ENCODE measurements at places on chromosomes 1 and 21. TPM values are rescaled to one million over a fixed set of nuclear protein-coding genes. Genes with fewer than 3 reads are reported as not detected.

GRCh38 chr21:20800106-20800505, 198.1 kb upstream of the NCAM2 start:
- no peak for DNase-seq

- DNase-seq, result no peak
Observed at GRCh38 chr1:50270926-50271325, 152.3 kb downstream of the DMRTA2 start.

- no peak for DNase-seq
Observed at GRCh38 chr1:23098463-23099170, 70.0 kb downstream of the LUZP1 start.

Gene DENND2C
- 6.5 TPM for total RNA-seq

DNA sequence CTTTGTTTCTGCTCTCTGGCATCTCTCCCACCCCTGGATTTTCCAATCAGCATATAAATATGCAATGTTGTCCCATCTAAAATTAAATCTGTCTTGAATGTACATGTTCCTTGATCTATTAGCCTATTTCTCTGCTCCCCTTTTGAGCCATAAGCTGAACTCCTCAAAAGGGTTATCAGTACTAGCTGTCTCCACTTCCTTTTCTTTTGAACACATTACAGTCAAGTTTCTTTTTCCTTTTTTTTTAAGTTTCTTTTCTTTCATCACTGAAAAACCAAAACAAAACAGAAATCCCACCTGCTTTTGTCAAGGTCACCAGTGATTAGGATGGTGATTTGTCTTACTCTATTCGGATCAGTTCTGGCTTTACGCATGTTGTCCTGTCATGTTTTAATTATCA, 29.3 kb downstream of the XCL2 start:
- no peak for DNase-seq

Gene NADK
- 85.0 TPM for total RNA-seq

DNA sequence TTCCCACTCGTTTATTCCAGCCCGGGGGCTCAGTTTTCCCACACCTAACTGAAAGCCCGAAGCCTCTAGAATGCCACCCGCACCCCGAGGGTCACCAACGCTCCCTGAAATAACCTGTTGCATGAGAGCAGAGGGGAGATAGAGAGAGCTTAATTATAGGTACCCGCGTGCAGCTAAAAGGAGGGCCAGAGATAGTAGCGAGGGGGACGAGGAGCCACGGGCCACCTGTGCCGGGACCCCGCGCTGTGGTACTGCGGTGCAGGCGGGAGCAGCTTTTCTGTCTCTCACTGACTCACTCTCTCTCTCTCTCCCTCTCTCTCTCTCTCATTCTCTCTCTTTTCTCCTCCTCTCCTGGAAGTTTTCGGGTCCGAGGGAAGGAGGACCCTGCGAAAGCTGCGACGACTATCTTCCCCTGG, 716 bp downstream of the OLIG2 start:
- no peak for DNase-seq

Gene RNF186
- total RNA-seq, result not detected

- no peak for DNase-seq
Observed at GRCh38 chr1:236282425-236282716, 613 bp upstream of the ERO1B start.

GRCh38 chr1:96488777-96489176, 232.8 kb upstream of the PTBP2 start:
- no peak for DNase-seq

- DNase-seq, result no peak
Observed at GRCh38 chr21:17388226-17388625, 124.6 kb upstream of the CXADR start.

Gene LCE1B
- total RNA-seq, result not detected

Gene APOBEC4
- 2.9 TPM for total RNA-seq

- DNase-seq, result no peak
Observed at GRCh38 chr1:58104960-58105359, 441.6 kb downstream of the OMA1 start.

Gene SPATA1
- total RNA-seq, result not detected

Gene SHE
- total RNA-seq, result 26.4 TPM

- DNase-seq, result no peak
Observed at GRCh38 chr1:226551299-226551698, 2.7 kb downstream of the STUM start.

- DNase-seq, result no peak
Observed at GRCh38 chr1:25760122-25760719, 39.8 kb upstream of the SELENON start.

- no peak for DNase-seq
Observed at GRCh38 chr1:52686830-52687229, 11.3 kb downstream of the COA7 start.

DNA sequence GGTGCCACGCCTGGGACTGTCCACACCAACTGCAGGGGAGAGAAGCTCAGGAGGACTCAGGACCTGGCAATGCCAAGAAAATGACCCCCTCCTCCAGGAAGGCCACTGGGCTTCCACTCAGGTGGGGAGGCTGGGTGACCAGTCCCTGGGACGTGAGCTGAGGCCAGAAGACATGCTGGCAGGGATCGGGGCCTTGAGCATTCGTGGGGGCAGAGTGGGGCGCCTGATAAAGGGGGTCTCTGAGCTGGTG, 15.3 kb upstream of the COL6A2 start:
- DNase-seq, result no peak

GRCh38 chr1:172917972-172918371, 132.8 kb downstream of the TNFSF18 start:
- DNase-seq, result no peak

GRCh38 chr1:27690183-27690582, 18.2 kb upstream of the IFI6 start:
- DNase-seq, result no peak

DNA sequence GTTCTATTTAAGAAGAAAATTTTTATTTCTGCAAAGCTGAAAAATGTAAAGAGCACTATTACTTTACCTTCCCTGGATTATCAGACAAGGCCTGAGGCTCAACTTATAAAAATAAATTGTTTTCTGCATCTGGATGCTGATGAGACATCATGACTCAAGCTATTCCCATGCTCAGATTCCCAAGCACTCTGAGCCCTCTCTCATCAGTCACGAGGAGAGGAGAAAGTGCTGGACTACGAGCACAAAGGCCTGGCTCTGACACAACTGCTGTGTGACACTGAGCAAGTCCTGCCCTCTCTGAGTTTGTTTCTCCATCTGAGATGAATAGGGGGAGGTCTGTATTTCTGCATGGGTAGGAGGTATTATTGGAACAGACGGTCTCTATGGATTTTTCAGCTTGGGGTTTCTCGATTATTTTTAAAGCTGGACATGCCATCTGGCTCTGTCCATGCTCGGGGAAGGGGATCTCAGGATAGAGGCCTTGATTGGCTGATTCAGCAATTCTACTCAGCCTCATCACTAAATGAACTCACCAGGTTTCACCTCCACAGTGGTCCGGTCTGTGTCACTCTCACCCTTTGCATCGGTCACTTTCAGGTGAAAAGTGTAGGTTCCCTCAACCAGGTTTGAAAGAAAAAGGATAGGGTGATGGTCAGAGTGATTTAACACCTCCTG, 107.7 kb downstream of the KIAA0319L start:
- DNase-seq, result no peak

Gene PTGS2
- 23.9 TPM for total RNA-seq

DNA sequence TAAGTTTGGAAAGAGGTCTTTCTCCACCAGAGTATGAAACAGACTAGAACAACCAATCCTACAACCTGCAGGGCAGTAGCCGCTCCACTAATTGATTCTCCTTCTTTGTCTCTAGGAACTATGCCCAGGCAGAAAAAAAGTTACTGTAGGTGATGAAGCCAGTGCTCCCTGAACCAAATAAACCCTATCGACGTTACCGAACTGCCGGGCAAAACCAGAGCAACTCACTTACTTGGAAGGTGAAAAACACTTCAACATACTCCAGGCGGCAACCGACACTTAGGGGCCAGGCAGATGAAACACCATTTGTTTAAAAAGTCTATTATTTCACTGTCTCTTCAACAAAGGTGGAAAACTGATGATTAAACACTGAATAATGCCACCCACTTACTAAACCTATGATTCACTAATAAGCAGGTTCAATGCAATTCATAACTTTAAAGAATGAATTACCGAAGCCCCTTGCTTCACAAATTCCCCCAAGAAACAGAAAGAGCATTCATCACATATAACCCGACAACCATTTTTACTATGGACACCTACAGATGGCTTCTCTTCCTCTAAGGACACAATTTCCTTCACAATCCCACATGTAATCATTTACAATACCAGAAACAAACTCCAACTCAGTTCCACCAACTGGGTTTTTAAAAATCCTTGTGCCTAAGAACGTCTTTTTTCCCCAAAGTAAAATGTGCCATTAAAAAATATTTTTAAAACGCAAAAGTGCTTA, 1.6 kb downstream of the NRIP1 start:
- DNase-seq, result no peak

Gene TACSTD2
- total RNA-seq, result 138 TPM

- no peak for DNase-seq
Observed at GRCh38 chr1:42385283-42385682, 4.7 kb downstream of the RIMKLA start.

- DNase-seq, result no peak
Observed at GRCh38 chr1:53207726-53208125, 11.1 kb downstream of the CPT2 start.

DNA sequence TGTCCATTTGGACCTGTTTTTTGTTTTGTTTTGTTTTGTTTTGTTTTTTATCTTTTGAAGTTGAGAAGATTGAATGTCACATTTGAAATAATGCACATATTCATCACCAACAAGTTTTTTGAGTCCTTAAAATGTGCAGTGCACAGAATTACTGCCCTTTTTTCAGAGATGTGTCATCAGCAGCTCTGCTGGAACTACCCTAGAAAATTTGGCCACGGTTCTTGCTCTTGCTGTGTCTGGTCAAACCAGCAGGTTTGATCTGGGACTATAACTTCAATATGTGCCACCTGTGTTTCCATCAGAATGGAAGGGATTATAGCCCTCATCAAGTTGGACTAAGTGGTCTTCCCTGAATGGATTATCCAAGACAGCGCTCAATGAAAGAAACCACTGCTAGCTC, 24.1 kb upstream of the CNN3 start:
- no peak for DNase-seq

All from upper lobe of left lung (tissue), 6 donors.